ENCODE measurements at places on chromosomes 3 and 15. TPM values are rescaled to one million over a fixed set of nuclear protein-coding genes. Genes with fewer than 3 reads are reported as not detected.

The SCAANT1 gene
- polyA plus RNA-seq: not detected

The SV2B gene
- polyA plus RNA-seq: 0.99 TPM

The UBP1 gene
- polyA plus RNA-seq: 100 TPM

The IFT80 gene
- polyA plus RNA-seq: 49.4 TPM

The TPRG1 gene
- 1.0 TPM for polyA plus RNA-seq

The GOLGA8F gene
- polyA plus RNA-seq: not detected

The KY gene
- 1.6 TPM for polyA plus RNA-seq

The CLRN1 gene
- polyA plus RNA-seq: not detected

The SEMA3F gene
- 101 TPM for polyA plus RNA-seq

The EXD1 gene
- 0.16 TPM for polyA plus RNA-seq

The POPDC2 gene
- 4.8 TPM for polyA plus RNA-seq

The SAXO2 gene
- polyA plus RNA-seq: 8.9 TPM

The PLS1 gene
- polyA plus RNA-seq: 25.2 TPM
